ENCODE measurements at places on chromosomes 4 and X. TPM values are rescaled to one million over a fixed set of nuclear protein-coding genes. Genes with fewer than 3 reads are reported as not detected.
A peak's percentile ranks its signal among the peaks of the same experiment; 100 is the strongest.

- H3K4me3 ChIP-seq: no peak overlapping the region
- H3K36me3 ChIP-seq: peaks cover 2% of the 10 kb centered on the region
- no peak for DNase-seq
- no peak overlapping the region for H3K27ac ChIP-seq
- H3K4me1 ChIP-seq: peaks cover 49% of the 10 kb centered on the region
These were observed 45.9 kb downstream of the GAB1 start for GRCh38 chr4:143382596-143382995.

- H3K4me1 ChIP-seq: no peaks in the 10 kb centered on the region
- no peak overlapping the region for H3K4me3 ChIP-seq
- no peak overlapping the region for H3K27ac ChIP-seq
- H3K36me3 ChIP-seq: no peaks in the 10 kb centered on the region
These were observed 13.3 kb upstream of the ABRAXAS1 start for GRCh38 chr4:83498187-83498586.

DNA sequence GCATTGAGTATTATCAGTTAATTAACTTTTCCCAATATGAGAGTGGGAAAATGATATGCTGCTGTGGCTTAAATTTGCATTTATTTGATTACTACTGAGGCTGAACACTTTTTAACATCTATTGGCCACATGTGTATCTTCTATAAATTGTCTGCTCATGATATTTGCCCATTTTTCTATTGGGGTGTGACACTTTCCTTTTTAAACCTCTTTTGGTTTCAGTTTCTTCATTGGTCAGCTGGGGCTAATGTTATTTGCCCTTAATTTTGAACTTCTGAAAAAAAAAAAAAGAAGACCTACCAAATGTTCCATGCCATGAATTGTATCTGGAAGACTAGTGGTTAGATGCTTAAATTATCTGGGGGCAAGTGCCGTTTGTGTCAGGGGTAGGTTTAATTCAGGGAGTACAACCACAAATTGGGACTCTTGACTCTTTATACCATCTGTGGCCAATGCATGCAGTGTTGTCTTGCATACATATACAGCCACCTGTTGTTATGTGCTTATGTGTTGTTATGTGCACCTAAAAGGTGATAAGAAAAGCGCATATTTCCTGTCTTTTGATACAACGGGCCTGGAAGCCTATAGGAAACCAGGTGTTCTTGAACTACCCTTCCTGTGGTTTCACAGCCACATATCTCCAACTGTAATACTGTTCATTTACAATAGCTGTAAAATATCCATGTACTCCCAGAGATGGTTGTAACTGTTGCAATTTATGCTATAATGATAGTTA is 49.0 kb downstream of the SH2D1A start:
- no peak overlapping the region for H3K4me3 ChIP-seq
- no peaks in the 10 kb centered on the region for H3K27me3 ChIP-seq
- H3K27ac ChIP-seq: no peak overlapping the region
- H3K4me1 ChIP-seq: peaks cover 45% of the 10 kb centered on the region
- DNase-seq: no peak
- H3K36me3 ChIP-seq: no peaks in the 10 kb centered on the region

GRCh38 chr4:17093481-17093880 is 195.0 kb upstream of the LDB2 start:
- no peak for DNase-seq
- H3K4me3 ChIP-seq: no peak overlapping the region
- peaks cover 5% of the 10 kb centered on the region for H3K27me3 ChIP-seq
- no peak overlapping the region for H3K27ac ChIP-seq

GRCh38 chr4:185269286-185269685 is 59.9 kb downstream of the SNX25 start:
- H3K27ac ChIP-seq: no peak overlapping the region
- peaks cover 6% of the 10 kb centered on the region for H3K36me3 ChIP-seq
- H3K27me3 ChIP-seq: no peaks in the 10 kb centered on the region
- no peak overlapping the region for H3K4me3 ChIP-seq

- H3K4me1 ChIP-seq: peaks cover 48% of the 10 kb centered on the region
- H3K4me3 ChIP-seq: no peak overlapping the region
- no peak overlapping the region for H3K27ac ChIP-seq
- H3K36me3 ChIP-seq: no peaks in the 10 kb centered on the region
These were observed 187.3 kb upstream of the LEF1 start for GRCh38 chr4:108355902-108356535.

Gene PPEF2
- not detected for total RNA-seq

- no peak overlapping the region for H3K4me3 ChIP-seq
- DNase-seq: no peak
- H3K27ac ChIP-seq: peak overlapping the region; percentile 4
- H3K4me1 ChIP-seq: peaks cover 49% of the 10 kb centered on the region
- peaks cover 2% of the 10 kb centered on the region for H3K36me3 ChIP-seq
- no peaks in the 10 kb centered on the region for H3K27me3 ChIP-seq
These were observed 98.8 kb upstream of the EGFL6 start for GRCh38 chrX:13470685-13470977.

DNA sequence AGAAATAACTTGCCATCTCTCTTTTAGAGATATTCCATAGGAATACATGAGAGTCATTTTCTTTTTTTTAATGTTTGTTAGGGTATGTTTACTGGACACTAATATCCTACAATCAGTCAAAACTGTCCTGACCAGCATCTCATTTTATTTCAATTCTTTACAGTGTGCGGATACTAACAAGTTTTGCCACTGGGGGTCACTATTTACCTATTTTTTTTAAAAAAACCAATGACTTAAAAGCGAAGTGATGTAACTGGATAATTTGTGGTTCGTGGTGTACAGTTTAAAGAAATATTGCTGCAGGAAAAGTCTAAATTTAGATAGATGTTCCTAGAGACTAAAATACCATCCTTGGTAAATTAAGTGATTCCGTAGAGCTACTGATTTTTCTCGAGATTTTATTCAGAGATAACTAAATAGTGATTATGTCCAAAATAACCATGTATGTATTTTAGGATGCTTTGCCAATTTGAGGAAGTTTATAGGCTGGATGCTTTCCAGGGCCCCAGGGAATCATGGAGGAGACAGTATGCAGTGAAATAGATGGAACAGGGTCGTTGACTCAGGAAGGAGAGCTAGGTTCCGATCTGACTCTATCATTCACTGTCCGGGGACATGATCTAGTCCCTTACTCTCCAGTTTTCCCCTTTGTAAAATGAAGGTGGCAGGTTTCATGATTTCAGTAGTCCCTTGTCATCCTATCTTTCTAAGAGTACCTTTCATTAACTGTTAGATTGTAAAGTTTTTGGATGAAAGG is 34.0 kb upstream of the GNPDA2 start:
- no peak overlapping the region for H3K27ac ChIP-seq
- no peak overlapping the region for H3K4me3 ChIP-seq
- peaks cover 20% of the 10 kb centered on the region for H3K27me3 ChIP-seq
- DNase-seq: peak; percentile 11
- H3K4me1 ChIP-seq: no peaks in the 10 kb centered on the region
- H3K36me3 ChIP-seq: no peaks in the 10 kb centered on the region

Gene STAP1
- total RNA-seq: not detected

DNA sequence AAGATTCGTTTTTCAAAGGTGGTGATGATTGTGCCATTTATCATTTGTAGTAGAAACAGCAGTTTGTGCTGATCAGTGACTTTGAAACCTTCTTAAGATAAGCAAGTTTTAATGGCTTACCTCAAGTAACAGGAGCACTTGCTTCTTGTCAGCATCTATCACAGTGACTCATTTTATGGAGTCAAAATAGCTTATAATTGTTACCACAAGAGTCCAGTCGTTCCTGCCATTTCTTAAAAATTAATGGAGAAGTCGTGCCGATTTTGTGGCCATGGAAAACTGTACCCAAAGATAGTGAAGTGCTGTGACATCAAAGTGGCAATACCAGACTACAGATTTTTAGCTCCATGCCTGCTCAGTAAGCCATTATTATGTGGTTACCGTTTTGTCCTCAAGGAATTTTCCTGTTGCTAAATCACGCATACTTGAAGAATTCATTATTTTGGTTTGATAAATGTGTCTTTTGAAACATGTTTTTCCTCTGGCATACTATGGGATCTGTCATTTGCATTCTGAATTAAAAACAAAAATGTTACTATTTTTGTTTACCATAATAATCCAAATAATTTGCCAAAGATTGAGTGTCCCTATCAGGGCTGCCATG is 129.9 kb downstream of the CBR4 start:
- H3K4me3 ChIP-seq: peak overlapping the region; percentile 10
- peaks cover 8% of the 10 kb centered on the region for H3K27me3 ChIP-seq
- H3K27ac ChIP-seq: peak overlapping the region; percentile 32
- no peak for DNase-seq
- H3K4me1 ChIP-seq: peaks cover 59% of the 10 kb centered on the region
- H3K36me3 ChIP-seq: peaks cover 21% of the 10 kb centered on the region

Gene GNRHR
- not detected for total RNA-seq

- H3K27me3 ChIP-seq: peaks cover 37% of the 10 kb centered on the region
- no peak overlapping the region for H3K27ac ChIP-seq
- DNase-seq: no peak
- H3K4me1 ChIP-seq: peaks cover 10% of the 10 kb centered on the region
These were observed 8.8 kb downstream of the TMEM255A start for GRCh38 chrX:120302434-120302833.

Gene PABPC4L
- 4.3 TPM for total RNA-seq

GRCh38 chrX:130413415-130413814 is 11.6 kb downstream of the RBMX2 start:
- no peak for DNase-seq
- no peaks in the 10 kb centered on the region for H3K27me3 ChIP-seq
- no peaks in the 10 kb centered on the region for H3K4me1 ChIP-seq
- H3K36me3 ChIP-seq: peaks cover 11% of the 10 kb centered on the region
- no peak overlapping the region for H3K27ac ChIP-seq

GRCh38 chrX:126165721-126166461 is at the start of gene DCAF12L2:
DCAF12L2 (minus strand) TSS chrX:126166289; CDS start chrX:126165924, 365 bp downstream.
- no peaks in the 10 kb centered on the region for H3K27me3 ChIP-seq
- peak within 1 kb of the TSS; percentile 81 for H3K4me3 ChIP-seq
- H3K36me3 ChIP-seq: no peaks in the 10 kb centered on the region
- DNase-seq: peak; percentile 9

DNA sequence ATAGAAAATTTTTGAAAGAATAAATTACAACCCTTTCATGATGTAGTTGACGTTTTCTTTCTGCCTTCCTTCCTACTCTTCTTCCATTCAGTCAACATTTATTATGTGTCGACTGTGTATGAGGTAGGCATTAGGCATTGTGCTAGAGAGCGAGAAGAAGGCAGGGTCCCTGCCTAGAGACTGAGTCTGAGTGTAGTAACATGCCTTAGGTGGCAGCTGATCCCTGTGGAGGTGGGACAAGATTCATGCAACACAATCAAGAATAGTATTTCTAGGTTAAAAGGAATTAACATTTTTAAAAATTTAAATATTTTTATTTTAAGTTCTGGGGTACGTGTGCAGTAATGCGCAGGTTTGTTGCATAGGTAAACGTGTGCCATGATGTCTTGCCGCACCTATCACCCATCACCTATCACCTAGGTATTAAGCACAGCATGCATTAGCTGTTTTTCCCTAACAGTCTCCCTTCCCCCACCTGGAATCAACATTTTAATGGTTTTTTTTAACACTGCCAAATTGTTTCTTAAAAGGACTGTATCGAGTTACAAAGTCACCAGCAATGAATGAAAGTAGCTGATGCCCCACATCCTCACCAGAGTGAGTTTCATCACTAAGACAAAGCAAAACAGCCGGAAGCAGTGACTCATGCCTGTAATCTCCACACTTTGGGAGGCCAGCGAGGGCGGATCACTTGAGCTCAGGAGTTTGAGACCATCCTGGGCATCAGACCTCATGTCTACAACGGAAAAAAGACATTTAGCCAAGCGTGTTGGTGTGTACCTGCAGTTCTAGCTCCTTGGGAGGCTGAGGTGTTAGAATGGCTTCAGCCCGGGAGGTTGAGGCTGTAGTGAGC is 84.0 kb downstream of the WWC2 start:
- no peaks in the 10 kb centered on the region for H3K27me3 ChIP-seq
- peaks cover 7% of the 10 kb centered on the region for H3K36me3 ChIP-seq
- H3K4me1 ChIP-seq: peaks cover 17% of the 10 kb centered on the region
- DNase-seq: no peak
- H3K4me3 ChIP-seq: no peak overlapping the region

GRCh38 chrX:40975951-40976350 is 109.3 kb upstream of the USP9X start:
- no peak for DNase-seq
- H3K27me3 ChIP-seq: no peaks in the 10 kb centered on the region
- peaks cover 7% of the 10 kb centered on the region for H3K36me3 ChIP-seq
- H3K4me1 ChIP-seq: no peaks in the 10 kb centered on the region
- no peak overlapping the region for H3K4me3 ChIP-seq

GRCh38 chrX:132501606-132502005 is 12.8 kb upstream of the MBNL3 start:
- no peak overlapping the region for H3K27ac ChIP-seq
- DNase-seq: no peak
- H3K27me3 ChIP-seq: no peaks in the 10 kb centered on the region
- H3K36me3 ChIP-seq: no peaks in the 10 kb centered on the region
- H3K4me3 ChIP-seq: no peak overlapping the region

Gene PWWP3B
- total RNA-seq: 1.0 TPM

GRCh38 chr4:8069102-8069752 is 89.4 kb downstream of the ABLIM2 start:
- H3K36me3 ChIP-seq: peaks cover 4% of the 10 kb centered on the region
- peaks cover 6% of the 10 kb centered on the region for H3K4me1 ChIP-seq
- H3K27me3 ChIP-seq: no peaks in the 10 kb centered on the region
- no peak for DNase-seq

Gene CEP44
- total RNA-seq: 19.8 TPM

- H3K36me3 ChIP-seq: no peaks in the 10 kb centered on the region
- no peak for DNase-seq
- H3K27ac ChIP-seq: no peak overlapping the region
- H3K4me1 ChIP-seq: peaks cover 8% of the 10 kb centered on the region
- no peaks in the 10 kb centered on the region for H3K27me3 ChIP-seq
These were observed 4.2 kb upstream of the CCNA2 start for GRCh38 chr4:121827853-121828252.

Gene CACNA1F
- total RNA-seq: 0.05 TPM

Gene TKTL2
- not detected for total RNA-seq

Gene GAGE12F
- not detected for total RNA-seq

Gene ARHGAP4
- 10.2 TPM for total RNA-seq

DNA sequence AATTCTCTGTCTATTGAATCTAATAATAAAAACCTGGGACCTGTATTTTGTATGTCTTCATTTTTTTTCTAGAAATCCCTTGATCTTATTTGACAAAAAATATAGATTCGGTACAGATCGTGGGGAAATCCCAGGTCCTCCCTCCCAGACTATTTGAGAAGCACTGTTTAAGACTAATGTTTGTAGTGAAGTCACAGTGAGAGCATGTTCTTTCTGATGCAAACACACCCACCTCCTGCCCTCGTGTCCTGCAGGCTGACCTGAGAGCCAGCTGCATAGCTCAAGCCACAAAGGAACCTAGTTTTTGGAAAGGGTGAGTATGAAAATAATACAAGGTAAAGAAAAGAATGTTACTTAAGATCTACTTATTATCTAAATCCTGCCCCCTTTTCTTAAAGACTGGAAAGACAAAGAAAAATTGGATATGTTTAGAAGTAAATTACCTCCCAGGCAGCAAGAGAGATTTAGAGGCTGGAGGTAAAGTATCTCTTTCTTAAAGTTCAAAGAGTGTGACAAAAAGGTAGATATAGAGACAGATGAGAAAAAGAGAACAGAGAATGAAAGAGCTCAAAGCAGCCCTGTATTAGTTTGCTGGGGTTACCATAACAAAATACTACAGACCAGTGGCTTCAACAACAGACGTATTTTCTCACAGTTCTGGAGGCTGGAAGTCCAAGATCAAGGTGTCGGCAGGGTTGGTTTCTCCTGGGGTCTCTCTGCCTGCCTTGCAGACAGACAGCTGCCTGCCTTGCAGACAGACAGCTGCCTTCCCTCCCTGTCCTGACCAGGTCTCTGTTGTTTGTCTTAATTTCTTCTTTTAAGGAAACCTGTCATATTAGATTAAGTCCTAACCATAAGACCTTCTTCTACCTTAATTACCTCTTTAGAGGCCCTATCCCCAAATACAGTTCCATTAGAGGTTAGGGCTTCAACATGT is 20.4 kb upstream of the DCTD start:
- no peak for DNase-seq
- no peak overlapping the region for H3K27ac ChIP-seq
- peaks cover 16% of the 10 kb centered on the region for H3K27me3 ChIP-seq
- H3K4me1 ChIP-seq: peaks cover 4% of the 10 kb centered on the region
- no peak overlapping the region for H3K4me3 ChIP-seq
